Left ventricle myocardium inferior (tissue), 1 donor: ENCODE measurements at places on chromosomes 2 and 18. TPM values are rescaled to one million over a fixed set of nuclear protein-coding genes. Genes with fewer than 3 reads are reported as not detected.

- no peak overlapping the region for H3K27ac ChIP-seq
- no peaks in the 10 kb centered on the region for H3K4me1 ChIP-seq
- no peak for DNase-seq
- no peaks in the 10 kb centered on the region for H3K27me3 ChIP-seq
Measured at GRCh38 chr2:146321175-146321574, 1523.7 kb upstream of the ACVR2A start.

- no peak for DNase-seq
- H3K27ac ChIP-seq = no peak overlapping the region
- no peaks in the 10 kb centered on the region for H3K36me3 ChIP-seq
Measured at GRCh38 chr2:53286345-53286744, 481.3 kb upstream of the CHAC2 start.

Gene HMSD
- total RNA-seq = not detected

DNA sequence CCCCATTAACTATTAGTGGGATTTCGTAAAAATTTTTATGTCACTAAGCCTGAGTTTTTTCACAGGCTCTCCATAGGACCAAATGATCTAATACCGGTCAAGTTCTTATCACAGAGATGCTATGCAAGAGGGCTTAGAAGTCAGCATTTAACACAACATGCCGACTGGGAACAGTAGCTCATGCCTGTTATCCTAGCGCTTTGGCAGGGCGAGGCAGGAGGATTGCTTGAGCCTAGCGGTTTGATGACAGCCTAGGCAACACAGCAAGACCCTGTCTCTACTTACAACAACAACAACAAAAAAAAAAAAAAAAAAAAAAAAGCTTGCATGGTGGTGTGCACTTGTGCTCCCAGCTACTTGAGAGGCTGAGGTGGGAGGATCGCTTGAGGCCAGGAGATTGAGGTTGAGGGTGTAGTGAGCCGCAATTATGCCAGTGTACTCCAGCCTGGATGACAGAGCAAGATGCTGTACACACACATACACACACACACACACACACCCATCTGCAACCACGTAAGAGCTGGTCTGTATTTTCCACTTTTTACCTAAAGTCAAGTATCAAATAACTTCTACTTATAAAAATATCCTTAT, 67.6 kb upstream of the FAM124B start:
- no peak overlapping the region for H3K4me3 ChIP-seq
- no peak for DNase-seq
- H3K27me3 ChIP-seq = no peaks in the 10 kb centered on the region
- no peaks in the 10 kb centered on the region for H3K4me1 ChIP-seq
- H3K36me3 ChIP-seq = peaks cover 19% of the 10 kb centered on the region

DNA sequence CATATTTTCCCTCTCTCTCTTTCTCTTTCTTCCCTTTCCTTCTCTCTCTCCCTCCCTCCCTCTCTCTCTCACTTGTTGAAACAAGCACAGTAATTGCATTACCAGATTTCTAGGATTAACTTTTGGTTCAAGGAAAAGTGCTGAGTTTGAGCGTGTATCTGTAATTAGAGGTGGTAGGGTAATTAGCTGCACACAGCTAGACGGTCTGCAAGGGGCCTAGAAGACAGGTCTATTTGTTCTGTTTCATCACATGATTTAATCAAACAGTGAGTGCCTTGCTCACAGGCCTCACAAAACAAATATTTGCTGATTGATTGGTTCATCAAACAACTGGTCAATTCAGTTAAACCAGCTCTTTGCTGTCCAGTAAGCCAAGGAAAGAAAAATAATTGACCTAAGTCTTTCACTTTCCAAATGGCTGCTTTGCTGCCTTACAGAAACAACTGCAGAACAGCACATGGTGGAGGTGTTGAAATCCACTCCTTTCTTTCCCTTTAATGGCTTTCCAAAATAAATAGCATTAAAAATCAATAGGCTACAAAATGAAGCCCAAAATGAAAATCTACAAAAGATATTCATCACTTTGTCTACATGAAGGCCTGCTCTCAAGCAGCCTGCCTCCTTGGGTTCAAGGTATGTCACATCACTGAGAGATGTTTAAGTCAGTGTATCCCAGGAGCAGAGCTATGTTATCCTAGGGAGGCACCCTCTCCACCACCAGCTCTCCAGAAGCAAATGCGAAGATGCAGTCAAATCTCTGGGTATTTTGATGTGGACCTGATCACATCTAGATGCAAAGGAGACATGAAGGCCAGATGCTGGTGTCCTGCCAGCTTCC, 264.4 kb upstream of the SIX2 start:
- peaks cover 4% of the 10 kb centered on the region for H3K4me1 ChIP-seq
- peaks cover 32% of the 10 kb centered on the region for H3K27me3 ChIP-seq
- H3K27ac ChIP-seq = no peak overlapping the region
- no peaks in the 10 kb centered on the region for H3K36me3 ChIP-seq
- no peak overlapping the region for H3K4me3 ChIP-seq

GRCh38 chr18:10418836-10419235, 35.6 kb upstream of the APCDD1 start:
- no peak overlapping the region for H3K27ac ChIP-seq
- no peak overlapping the region for H3K4me3 ChIP-seq
- no peak for DNase-seq
- no peaks in the 10 kb centered on the region for H3K36me3 ChIP-seq
- peaks cover 6% of the 10 kb centered on the region for H3K4me1 ChIP-seq

DNA sequence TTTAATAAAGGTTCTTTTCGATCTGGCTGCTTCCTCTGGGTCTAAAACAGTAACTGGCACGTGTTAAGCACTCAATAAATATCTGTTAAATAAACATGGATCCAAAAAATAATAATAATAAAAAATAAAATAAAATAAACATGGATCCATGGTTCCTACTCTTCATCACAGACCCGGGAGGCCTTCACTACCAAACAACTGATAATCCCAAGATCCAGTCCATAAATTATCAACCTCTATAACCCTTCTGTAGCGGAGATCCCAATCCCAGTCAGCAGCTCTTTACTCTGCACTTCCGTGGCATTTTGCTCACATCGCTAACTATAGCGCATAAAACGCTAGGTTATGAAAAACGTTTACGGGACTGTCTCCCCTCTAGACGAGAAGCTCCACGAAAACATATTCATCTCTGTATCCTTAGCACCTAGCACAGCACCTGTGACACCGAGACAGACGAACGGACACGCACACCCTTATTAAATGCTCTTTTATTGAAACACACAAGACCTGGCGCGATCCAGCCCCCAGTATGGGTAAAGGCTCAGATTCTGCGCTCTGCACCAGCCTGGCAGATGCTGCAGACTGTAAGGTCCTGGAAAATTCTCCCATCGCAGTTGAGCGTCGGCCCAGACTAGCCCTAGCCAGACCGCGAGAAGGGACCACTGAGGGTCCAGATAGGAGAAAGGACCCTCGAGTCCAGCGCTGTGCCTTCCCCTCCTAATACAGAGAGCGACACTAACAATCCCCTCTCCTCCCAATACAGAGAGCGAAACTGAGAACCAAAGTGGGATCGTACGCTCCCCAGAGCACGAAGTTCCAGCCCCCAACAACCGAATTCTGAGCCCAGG, 770 bp downstream of the NBAS start:
- H3K27me3 ChIP-seq = no peaks in the 10 kb centered on the region
- peak overlapping the region; percentile 85 for H3K27ac ChIP-seq
- H3K4me3 ChIP-seq = peak overlapping the region; percentile 85
- peaks cover 6% of the 10 kb centered on the region for H3K36me3 ChIP-seq
- H3K4me1 ChIP-seq = peaks cover 46% of the 10 kb centered on the region
- no peak for DNase-seq

DNA sequence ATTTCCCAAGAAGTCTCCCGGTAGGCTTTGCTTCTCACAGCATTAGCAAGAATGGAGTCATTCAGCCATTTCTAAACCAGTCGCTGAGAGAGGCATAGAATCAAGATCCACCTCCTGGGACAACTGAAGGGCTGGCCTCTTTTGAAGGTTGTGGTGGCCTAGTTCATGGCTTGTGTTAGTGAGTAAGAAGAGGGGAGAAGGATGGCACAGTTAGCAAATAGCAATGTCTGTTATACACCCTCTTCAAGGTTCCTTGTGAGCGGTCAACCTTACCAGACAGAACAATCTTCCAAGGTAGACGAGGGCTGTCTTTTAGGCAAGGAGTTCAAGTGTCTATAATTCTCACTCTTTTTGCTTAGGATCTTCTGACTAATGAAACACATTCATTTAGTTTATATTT, 35.4 kb upstream of the DNAH7 start:
- no peaks in the 10 kb centered on the region for H3K27me3 ChIP-seq
- no peaks in the 10 kb centered on the region for H3K36me3 ChIP-seq
- H3K27ac ChIP-seq = no peak overlapping the region
- H3K4me1 ChIP-seq = no peaks in the 10 kb centered on the region
- DNase-seq = no peak
- H3K4me3 ChIP-seq = no peak overlapping the region

DNA sequence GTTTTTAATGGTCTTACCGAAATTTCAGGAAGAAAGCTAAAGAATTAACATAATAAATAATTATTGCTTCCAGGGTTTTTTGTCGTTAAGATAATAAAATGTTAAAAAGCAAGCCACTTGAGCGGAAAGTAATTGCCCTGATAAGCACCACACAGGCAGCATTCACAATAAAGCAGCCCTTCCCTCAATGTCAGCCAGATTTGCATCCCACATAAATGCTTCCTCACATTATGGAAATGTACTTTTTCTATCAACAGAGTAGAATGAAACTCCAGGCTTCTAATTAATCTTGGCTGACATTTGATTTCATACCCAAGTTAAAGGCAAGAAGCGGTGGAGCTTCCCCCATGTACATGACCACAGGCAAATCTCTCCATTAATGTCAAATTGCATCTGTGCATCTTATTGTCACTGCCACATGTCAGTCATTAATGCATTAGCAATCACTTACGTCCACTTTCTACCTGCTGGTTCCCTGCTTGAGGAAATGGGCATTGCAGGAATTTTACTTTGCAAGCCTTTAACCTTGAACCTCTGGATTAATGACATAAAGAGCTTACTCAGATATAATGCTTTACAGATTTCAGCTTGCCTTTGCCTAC, 26.2 kb downstream of the PTPRM start:
- peaks cover 99% of the 10 kb centered on the region for H3K4me1 ChIP-seq

Gene TANK
- 27.8 TPM for total RNA-seq

- no peaks in the 10 kb centered on the region for H3K36me3 ChIP-seq
- no peaks in the 10 kb centered on the region for H3K27me3 ChIP-seq
- no peak overlapping the region for H3K4me3 ChIP-seq
- peaks cover 14% of the 10 kb centered on the region for H3K4me1 ChIP-seq
Measured at GRCh38 chr2:25071966-25072365, 30.1 kb downstream of the EFR3B start.

GRCh38 chr2:94958245-94958644, 67.3 kb upstream of the MAL start:
- peaks cover 90% of the 10 kb centered on the region for H3K27me3 ChIP-seq
- H3K36me3 ChIP-seq = no peaks in the 10 kb centered on the region
- DNase-seq = no peak

- H3K27ac ChIP-seq = no peak overlapping the region
- H3K27me3 ChIP-seq = no peaks in the 10 kb centered on the region
- H3K4me3 ChIP-seq = no peak overlapping the region
Measured at GRCh38 chr18:48719974-48720654, 181.3 kb downstream of the CTIF start.

DNA sequence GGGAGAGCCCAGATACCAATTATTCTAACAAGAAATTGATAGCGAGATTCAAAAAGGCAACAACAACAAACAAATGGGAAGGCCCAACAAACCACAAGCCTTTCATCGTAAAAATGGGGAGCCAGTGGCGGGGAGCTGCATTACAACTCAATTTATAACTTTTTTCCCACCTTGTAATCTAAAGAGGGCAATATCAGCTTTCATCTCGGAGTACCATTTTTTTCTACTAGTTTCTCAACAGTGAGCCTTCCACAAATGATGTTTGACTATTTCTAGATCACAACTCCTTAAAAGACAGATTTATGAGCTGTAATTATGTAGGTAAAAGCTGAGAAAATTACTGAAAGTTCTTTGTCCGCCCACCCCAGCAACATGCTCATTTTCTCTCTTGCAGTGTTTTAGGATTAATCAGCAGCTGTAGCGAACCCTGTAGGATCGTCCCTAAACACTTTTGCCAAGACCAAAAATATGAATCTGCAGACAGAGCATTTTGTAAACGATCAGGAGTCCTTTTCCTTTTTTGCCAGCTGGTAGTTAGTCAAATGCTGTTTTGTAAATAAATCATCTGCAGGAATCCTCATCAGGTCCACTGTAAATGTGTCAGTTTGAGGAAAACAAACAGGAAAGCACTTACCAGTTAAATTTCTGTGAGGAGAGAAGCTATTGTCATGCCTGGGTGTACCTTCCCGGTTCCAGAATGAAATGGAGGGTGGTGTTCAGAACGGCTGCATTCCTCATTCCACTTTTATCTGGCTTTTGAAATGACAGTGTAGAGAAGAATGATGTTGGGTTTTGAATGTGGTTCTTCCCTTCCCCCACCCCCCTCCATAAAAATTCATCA, 53.2 kb downstream of the EEF1B2 start:
- no peak overlapping the region for H3K27ac ChIP-seq
- H3K27me3 ChIP-seq = peaks cover 17% of the 10 kb centered on the region
- peak overlapping the region; percentile 40 for H3K4me3 ChIP-seq
- H3K4me1 ChIP-seq = peaks cover 6% of the 10 kb centered on the region

Gene GRB14
- total RNA-seq = 39.3 TPM

DNA sequence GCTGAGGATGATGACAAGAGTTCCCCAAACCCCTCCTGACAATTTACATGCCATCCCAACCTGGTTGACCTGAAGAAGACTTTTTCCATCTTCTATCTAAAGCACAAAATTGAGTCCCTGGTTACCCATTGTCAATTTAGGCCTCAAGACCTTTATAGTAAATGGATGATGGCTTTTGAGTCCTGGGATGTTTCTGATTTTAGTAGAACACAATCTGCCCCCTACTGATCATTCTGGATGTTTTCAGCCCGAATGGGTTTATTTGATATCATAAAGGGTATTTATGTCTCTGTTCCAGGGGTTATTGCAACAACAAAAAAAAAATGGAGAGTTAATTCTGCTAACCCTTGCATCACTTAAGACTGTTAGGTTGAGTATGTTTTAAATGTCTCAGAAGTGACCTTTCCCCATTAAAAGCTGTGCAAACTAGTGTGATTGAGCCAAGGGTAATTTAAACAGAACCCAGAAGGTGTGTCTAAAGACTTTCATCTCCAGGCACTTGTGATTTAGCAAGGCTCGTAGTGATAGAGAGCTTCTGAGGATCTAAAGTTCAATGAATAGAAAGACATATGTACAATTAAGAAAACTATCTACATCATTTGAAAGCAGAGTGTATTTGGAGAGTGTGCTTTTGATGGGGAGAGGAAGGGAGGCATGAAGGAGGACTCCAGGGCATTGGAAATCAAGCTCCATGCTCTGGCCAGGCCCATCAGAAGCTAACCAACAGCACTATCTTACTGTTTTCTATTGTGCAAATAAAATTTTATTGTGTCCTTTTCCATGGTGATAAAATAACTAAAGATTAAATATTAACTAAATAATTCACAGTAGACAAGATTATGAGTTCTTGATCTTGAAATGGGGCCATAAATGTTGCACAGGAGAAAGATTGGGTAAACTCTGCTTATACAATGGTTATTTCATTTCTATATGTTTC, 96.6 kb upstream of the NOSTRIN start:
- no peak overlapping the region for H3K27ac ChIP-seq
- H3K27me3 ChIP-seq = no peaks in the 10 kb centered on the region
- DNase-seq = no peak

Gene SLC38A11
- 0.33 TPM for total RNA-seq

GRCh38 chr2:41160439-41160838, 708.5 kb upstream of the SLC8A1 start:
- H3K36me3 ChIP-seq = no peaks in the 10 kb centered on the region
- no peaks in the 10 kb centered on the region for H3K4me1 ChIP-seq
